CD4-positive, alpha-beta T cell treated with Interferon alpha-2 for 1 hour (primary cell): ENCODE measurements at places on chromosomes 6 and 20.

DNA sequence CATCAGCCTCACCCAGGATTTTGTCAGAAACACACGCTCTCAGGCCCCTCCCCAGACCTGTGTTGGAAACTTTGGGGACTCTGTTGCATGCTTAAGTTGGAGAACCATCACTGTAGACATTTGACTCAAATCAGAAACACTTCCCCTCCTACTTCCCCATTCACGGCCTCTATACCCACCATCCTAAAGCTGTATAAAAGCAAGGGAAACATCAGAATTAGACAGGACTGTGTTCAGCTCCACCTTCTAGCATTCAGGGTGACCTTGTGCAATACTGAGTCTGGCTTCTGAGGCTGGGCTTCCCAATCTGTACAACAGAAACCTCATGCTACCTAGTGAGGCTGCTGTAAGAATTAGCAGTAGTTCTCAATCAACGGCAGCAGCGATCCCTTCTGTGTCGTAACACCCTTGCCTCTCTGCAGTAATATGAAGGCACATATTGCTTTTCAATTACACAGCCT is 252.3 kb downstream of the LY86 start:
- no peak for DNase-seq

- DNase-seq: no peak
Observed at GRCh38 chr6:169169375-169169774, 84.3 kb downstream of the THBS2 start.

DNA sequence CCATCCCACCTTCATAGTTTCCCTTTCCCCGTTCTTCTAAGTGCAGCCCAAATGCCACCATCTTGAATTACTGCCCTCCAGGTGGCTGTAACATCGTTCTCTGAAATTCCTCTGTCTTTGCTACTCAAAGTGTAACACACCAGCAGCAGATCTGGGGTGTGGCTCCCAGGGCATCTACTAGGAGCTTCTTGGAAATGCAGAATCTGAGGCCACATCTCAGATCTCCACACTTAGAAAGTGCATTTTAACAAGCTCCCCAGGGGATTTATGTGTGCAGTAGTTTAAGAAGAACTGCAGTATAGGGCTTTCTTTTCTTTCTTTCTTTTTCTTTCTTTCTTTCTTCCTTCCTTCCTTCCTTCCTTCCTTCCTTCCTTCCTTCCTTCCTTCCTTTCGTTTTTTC is 1.7 kb upstream of the MLIP start:
- DNase-seq: no peak

GRCh38 chr6:112024464-112024863 is 29.4 kb upstream of the CCN6 start:
- DNase-seq: no peak

DNA sequence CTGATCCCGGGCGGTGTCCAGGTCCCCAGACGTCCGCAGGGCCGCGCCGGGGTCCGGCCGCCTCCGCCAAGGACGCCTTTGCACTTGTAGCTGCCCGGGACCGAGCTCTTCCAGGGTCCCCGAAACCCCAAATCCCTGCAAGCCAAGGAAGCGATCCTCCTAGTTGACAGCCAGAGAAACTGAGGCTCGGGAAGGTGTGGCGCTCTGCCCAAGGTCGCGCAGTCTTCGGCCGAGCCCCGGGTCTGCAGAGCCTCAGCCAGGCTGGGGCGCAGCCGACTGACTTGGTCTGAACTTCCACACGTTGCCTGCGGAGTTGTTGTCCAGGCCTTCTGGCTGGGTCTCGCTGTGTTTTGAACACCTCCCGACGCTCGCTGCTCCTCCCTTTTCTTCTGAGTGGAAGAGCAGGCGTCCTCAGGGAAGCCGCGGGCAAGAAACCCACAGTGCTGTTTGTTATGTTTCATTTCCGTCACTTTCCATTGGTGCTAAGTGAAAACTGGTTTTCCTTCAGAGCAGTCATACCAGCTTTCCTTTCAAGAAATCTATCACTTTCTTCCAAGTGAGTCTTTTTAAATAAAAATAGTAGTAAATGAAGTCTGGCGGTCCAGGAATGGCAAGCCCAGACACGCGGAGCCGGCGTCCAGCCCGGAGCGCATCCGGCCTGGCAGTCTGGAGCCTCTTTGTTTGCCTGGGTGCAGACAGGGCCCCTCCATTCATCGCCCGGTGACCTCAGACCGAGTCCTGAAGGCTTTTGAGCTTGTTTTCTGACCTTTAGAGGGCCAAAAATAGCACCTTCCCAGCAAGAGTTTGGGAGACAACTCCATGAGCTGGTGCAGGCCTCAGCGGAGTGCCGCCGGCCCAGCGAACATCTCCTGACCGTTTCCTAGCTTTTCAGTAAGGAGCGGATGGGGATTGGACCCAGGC is 698 bp downstream of the FAM210B start:
- DNase-seq: peak; percentile 12

DNA sequence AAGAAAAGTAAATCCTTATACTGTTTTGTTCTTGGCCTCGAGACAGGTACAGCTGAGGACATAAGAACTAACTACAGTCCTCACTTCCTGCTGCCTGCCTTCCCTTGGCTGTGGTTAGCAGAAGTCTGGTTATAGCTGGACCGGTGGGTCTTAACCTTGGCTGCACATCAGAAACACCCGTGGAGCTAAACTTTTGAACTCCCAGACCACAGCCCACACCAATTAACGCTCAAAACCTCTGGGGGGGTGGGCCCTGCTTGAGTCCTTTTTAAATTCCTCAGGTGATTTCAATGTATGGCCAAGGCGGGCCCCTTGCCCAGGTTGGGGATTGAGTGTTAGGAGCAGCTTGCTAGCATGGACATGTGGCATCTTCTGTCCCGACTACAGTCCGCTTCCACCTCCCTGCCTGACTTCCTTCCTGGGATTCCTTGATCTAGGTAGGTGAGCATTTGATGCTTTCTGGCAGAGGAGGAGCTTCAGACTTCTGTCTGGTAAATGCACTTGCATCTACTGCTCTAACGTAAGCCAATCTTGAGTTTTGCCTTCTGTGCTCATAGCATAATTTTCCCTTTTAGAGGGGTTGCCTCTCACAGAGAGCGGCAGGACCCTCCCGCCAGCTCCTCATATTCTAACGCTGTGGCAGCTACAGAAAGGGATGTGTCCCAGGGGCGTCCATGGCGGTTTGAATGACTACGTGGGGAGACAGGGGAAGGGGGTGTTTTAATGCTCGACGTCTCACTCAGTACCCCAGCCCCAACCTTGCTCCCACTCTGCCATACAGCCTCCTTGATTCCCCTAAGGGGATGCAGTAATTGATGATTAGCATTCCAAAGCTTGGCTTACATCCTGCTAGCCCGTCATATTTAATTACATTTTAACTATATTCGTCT is 390.1 kb downstream of the ZFAND3 start:
- DNase-seq: no peak

DNA sequence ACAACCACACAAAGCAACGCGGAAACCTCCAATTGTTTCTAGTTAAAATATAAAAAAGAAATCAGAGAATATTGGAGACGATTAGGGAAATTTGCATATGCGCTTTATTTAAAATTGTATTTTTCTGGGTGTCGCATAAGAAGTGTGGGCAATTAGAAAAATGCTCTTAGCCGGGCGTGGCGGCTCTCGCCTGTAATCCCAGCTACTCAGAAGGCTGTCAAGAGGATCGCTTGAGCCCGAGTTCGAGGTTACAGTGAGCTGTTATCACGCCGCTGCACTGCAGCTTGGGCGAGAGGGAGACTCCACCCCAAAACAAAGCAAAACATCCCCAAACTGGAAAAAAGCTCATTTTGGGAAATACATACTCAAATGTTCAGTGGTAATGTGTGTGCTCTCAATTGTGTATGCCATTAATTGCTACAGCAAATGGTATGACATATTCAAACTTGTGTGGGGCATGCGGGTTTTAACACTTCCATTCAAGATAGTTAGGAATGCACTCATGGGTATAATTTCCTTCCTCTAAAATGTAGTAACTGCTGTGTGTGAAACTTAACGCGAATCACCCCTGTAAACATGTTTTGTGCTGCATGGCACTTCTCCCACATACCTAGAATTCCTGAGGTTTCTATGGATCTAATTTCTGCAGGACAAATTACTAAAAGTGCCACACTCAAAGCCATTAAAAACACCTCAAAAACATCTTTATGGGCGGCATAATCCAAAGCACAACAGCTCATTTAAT is 54.7 kb upstream of the HFE start:
- no peak for DNase-seq

DNA sequence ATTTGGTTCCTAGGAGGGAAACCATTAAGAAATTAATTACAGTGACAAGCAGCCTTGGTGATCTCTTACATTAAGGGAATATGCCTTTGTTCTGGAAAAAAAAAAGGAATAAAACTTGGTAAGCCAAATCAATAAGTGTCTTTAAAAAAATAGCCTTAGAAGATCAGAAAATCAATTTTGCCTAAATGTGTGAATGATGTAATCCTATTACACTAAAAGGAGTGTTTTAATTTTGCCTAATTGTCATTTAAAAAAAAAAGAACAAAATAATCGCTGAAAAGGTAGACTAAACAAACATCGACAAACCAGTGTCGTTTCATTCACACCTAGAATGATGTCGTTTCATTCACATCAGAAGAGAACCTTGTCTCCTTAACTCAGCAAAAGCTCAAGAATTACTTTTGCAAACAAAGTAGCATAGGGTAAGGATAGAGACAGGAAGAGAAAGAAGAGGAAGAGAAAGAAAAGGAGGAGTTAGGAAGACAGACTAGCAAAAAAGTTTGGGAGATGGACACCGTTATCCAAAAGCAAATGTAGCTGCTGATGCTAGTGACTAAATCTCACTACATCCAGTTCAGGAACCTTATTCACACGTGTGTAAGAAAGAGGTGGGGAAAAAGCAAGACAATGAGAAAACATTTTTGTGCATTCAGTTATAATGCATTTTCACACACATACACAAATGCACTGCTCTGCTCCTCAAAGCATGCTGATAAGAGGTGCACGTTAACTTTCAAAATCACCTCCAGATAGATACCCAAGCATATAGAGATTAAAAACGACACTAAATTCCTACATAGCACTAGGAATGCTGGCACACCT is 60.6 kb downstream of the HIVEP2 start:
- DNase-seq: no peak

DNA sequence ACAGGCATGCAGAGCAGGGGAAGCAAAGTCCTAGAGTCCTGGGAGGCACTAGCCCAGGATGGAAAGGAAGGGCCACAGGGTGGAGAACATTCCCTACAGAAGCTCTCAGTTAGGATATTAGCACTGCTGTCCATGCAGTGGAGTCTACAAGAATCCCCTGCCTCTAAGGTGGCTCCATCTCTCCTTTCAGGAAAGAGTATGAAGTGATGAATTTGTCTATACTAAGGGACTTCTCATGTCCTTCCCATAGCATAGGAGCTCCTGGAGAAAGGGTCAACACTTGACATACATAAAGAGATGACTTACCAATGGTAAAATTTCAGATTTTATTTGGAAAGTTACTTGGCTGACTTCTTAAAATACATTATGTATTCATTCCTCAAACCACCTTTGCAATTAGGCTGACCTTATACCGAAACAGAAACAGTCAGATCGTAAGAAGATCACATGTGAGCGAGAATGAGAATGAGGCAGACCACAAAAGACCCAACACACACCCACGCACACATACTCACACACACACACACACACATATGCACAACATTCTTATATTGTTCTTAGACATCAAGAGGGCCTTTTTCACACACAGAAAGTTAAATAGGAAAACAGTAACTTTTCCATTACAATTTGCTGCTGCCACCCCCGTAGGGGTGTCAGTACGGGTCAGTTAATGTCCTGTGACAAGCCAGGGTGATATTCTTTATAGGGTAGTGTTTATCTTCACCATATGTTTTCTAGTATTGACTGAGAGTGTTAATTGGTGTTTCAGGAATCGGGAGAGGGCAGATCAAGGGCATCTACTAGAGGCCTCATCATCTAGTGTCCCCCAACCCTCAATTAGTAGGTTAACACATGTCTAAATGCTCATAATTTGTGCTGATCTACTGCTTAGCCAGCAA is 159.4 kb downstream of the FAXC start:
- DNase-seq: no peak

DNA sequence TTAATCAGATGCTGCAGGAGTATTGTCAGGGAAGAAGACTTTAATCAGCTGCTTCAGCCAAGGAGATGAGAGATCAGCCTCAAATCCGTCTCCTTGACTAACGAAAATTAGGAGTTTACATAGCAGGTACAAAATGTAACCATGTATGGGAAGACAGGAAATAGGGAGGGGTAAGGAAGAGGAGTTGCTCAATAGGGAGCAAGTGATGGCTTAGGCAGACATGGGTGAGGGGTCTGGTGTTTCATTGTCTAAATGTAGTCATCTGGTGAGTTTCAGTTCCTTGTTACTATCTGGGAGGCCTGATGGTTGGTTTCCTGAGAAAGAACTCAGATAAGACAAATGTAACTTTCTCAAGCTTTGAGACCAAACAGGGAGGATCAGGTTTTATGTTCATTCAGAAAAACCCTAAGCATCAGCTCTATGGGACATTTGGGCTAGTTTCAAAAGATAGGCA is 217.3 kb upstream of the SULF2 start:
- peak; percentile 8 for DNase-seq
